Diencephalon (tissue), 1 donor: ENCODE measurements at places on chromosomes 3 and 15. TPM values are rescaled to one million over a fixed set of nuclear protein-coding genes. Genes with fewer than 3 reads are reported as not detected.

LRRC2 gene
- 1.2 TPM for total RNA-seq

GRK7 gene
- total RNA-seq = not detected

LRRC34 gene
- total RNA-seq = 24.5 TPM

AGBL1 gene
- 3.0 TPM for total RNA-seq

PTH1R gene
- 4.2 TPM for total RNA-seq

ITIH3 gene
- total RNA-seq = not detected
